Activated CD8-positive, alpha-beta memory T cell treated with anti-CD3 and anti-CD28 coated beads, Interleukin-2, amount 50 U/mL, for 4 hours (primary cell): ENCODE measurements at places on chromosomes 2 and 18.

GRCh38 chr2:127358044-127358443, 29.7 kb downstream of the MAP3K2 start:
- no peak for DNase-seq

DNA sequence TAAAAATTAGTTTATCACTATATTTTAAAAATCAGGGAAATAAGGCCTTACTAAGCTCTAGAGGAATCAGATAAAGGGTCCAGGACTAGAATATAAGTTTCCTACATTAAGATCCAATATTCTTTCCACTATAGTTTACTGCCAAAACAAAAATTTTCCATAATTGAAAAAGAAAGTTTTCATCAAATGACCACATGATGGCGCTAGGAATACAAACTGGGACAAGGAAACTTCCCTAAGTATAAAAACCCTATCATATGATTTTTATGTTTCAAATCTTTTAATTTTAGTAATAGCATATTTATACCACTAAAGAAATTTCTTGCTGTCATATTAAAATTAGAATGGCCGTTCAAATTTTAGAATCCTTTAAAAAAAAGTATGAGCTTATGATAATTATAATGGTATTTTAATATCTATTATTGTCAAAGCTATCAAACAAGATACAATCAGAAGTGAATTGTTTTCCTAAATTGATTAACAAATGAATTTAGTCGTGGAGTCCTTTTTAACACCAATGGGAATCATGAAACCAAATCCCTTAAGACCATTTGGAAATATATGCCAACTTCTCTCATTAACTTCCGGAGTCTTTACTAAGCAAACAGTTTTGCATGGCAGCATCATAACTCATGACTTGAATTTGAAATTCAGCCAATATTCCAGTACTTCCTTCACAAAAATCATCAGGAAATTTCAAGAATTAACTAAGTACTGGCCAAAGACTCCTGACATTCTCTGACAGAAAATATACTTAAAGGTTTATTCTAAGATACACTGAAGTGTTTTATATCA, 70.3 kb downstream of the SCN1A start:
- no peak for DNase-seq

GRCh38 chr2:31032475-31032874, 105.8 kb downstream of the GALNT14 start:
- DNase-seq = no peak

GRCh38 chr2:69088466-69088865, 75.5 kb downstream of the ANTXR1 start:
- DNase-seq = no peak

- DNase-seq = no peak
These were observed 19.6 kb downstream of the CPLX4 start for GRCh38 chr18:59298871-59299270.

GRCh38 chr2:219398721-219399363, 11.1 kb upstream of the DNPEP start:
- DNase-seq = no peak

DNA sequence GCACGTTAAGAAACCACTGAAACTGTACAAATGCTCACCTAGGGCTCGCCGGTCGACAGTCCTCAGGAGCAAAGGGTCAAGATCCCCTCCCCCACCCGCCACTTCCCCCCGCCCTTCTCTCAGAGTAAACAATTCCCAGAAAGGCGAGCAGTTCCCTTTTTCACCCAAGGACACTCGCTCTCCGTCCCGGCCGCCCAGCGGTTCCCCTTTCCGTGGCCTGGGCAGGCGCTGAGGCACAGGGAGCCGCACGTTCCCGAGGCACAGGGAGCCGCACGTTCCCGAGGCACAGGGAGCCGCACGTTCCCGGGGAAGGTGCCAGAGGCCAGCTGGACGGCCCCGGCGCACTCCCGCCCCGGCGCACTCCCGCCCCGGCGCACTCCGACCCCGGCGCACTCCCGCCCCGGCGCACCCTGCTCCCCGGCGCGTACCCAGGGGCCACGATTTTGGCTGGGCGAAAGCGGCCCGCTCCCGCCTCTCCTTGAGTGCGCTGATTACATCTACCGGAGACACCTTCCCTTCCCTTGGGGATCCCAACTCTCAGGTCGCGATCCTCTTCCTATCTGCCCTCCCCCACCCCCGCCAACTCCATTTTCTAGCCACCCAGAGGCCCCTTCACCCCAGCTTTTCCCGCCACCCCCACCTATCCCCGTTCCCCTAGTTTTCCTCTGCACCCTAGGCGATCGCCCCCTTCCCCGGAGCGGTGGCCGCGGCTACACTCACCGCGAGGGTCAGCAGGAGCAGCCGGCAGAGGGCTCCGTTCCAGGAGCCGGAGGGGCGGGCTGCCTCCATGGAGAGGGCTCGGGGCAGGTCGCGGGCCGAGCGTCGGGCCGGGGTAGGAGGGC, 817 bp downstream of the DSC2 start:
- DNase-seq = no peak

DNA sequence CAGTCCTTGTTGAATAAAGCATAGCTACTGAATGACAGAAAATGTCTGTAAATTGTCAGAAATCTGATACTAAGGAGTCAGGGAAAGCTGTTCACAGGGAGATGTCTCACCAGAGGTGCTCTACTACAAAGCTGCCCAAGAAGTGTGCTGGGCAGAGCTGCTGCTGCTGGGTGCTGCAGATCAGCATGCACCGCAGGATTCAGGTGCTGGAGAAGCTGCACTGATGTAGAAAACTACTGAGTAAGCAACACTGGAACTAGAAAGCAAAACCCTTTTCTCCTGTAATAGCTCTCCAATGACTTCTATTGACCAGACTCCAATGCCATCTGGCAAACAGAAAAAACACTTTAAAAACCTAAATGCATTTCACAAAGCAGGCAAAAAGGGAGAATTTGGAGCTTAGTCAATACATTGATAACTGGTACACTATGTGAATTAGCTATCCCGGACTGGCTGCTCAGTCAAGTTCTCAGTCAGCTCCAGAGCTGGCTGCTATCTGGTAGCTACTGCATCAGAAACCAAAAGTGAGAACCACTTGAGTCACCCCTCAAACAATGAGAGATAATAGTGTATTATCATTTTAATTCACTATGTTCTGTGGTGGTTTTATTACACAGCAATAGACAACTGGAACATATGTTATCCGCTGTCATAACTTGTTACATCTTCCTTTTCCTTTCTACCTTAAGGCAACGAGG, 493.1 kb downstream of the CPS1 start:
- no peak for DNase-seq

- no peak for DNase-seq
These were observed 84.8 kb downstream of the LYPD1 start for GRCh38 chr2:132584976-132585817.

DNA sequence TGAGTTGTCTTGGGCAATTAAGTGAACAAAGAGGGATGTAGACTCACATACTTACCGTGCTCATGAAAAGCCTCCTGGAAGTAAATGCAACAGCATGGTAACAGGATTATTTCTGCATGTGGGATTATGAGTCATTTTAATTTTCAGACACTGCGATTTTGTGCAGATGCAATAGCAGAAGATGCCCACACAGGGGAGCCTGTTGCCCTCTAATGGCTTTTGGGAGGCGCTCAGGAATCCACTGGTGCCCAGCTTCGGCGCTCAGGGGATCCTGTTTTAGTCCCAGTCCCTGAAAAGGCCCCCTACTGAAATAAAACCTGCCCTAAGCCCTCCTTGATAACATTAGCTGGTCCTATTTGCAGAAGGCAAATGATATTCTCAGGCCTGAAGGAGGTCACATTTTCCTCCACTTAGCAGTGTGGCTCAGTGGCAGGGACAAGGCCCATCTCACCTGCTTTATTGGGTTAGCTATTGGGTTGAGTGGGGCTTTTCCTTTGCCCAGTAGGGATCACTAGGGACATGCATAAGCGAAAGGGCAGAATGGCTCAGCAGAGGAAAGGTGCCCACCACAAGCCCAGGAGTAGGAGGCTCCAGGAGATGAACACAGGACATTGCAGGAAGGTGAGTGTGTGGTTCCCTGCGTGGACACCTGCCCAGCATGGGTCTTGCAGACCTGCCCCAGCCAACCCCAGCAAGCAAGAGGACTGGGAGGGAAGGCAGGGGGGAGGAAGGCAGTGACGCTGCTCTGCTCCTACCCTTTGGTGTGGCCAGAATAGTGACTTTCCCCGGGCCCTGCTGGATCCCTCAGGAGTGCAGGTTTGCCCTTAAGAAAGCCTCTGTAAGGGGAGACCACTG, 26.5 kb upstream of the KCNS3 start:
- no peak for DNase-seq

DNA sequence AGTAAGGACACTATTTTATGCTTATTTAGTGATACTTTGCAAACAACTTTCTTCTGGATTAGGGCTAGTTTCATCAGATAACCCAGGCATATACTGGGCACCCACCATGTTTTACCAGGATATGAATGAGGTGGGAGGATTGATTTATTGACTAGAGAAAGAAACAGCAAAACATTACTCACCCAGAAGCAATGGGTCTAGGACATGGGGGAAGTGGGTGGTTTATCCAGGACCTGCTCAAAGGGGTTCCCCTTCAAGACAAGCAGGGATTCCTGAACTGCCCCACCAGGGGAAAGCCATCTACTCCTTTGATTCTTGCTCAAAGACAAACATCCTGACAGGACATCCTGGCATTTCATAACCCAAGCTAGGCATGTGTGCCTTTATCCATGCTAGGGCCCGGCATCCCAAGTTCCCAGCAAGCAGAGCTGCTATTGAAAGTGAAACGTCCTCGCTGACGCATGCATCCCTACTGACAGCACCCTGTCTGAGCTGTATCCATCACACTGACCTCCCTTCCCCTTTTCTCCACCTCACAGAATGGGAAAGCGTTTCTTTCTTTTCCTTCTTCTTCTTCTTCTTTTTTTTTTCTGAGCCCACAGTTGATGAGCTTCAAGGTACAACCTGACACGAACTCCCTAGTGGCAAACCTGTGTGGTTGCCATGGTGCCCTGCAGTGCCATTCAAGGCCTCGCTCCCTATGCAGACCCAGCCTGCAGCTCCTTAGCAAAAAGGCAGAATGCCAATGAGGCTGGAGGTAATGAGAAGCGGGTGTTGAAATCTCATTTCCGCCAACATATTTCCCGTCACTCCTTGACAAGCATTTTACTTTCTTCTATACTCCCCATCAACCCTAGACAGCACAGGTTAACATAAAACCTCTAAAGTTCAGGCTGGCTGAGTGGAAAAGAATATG, 70.5 kb downstream of the CLHC1 start:
- no peak for DNase-seq

GRCh38 chr2:236892721-236893120, 193.0 kb upstream of the COPS8 start:
- no peak for DNase-seq

DNA sequence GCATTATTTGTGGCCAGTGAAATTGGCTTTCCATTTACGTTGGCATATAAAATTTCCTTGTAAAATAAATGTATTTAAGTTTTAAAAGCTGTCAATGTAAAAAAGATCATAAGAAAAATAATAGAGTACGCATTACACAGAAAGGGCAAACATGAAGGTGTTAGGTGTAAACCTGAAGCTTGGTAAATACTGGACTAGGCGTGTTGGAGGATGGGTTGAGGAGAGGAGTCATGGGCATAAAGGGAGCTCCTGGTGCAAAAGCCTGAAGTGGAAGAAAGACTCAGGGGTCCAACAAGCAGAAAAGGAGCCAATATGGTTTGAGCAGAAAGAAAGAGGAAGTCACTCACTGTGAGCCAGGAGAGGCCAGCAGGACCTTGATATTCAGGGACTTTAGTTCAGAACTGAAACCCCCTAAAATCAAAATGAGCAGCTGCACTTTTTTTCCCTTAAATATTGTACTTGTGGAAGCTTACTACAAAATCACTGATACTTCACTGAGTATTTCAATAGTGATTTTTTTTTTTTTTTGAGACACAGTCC, 24.4 kb downstream of the SP5 start:
- no peak for DNase-seq

- no peak for DNase-seq
These were observed 93.3 kb downstream of the COL5A2 start for GRCh38 chr2:189086250-189086649.

GRCh38 chr18:27564066-27564465, 379.0 kb upstream of the CHST9 start:
- no peak for DNase-seq

GRCh38 chr2:133434959-133435668, 133.1 kb downstream of the NCKAP5 start:
- no peak for DNase-seq

- DNase-seq = no peak
These were observed 514.4 kb downstream of the MBD2 start for GRCh38 chr18:53710080-53710479.

GRCh38 chr2:239731422-239731821, 293.7 kb downstream of the NDUFA10 start:
- no peak for DNase-seq

GRCh38 chr18:3870914-3871313, 420.9 kb downstream of the TGIF1 start:
- DNase-seq = no peak

GRCh38 chr2:199973703-199974102, 18.3 kb downstream of the MAIP1 start:
- no peak for DNase-seq

GRCh38 chr2:214807653-214808052, 1.8 kb downstream of the BARD1 start:
- DNase-seq = no peak

GRCh38 chr2:235146871-235147565, 195.2 kb downstream of the SH3BP4 start:
- DNase-seq = no peak

DNA sequence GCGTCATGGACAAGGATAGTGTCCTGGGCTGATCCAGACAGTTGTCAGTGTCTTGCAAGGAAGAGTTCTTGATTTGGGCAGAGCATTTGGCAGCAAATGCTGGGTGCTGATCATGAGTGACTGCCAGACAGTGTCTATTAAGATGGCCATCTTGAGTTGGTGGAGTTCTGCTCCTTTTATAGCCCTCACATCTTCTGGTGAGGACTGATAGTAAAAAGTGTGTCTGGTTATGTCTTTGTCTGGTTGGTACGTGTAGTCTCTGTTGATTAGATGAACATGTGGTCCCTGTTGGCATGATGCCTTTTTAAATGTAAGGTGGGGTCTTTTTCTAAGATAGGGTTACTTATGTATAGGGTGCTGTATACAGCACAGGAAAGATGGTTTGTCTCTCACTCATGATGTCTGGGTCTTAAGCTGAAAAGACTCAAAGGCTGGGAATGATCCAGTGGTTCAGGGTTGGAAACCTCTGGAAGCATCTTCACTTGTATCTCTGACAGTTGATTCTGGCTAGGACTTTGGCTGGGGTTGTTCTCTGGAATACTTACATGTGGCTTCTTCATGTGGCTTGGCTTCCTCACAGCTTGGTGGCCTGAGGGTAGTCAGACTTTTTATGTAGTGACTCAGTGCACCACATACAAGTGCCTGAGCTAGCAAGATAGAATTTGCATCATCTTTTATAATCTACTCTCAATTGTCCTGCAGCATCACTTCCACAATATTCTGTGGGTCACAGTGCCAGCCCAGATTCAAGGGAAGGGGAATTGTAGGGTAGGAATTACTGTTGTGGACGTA, 11.8 kb downstream of the MTX2 start:
- no peak for DNase-seq

GRCh38 chr18:40821596-40822243, 1133.3 kb upstream of the PIK3C3 start:
- DNase-seq = no peak

DNA sequence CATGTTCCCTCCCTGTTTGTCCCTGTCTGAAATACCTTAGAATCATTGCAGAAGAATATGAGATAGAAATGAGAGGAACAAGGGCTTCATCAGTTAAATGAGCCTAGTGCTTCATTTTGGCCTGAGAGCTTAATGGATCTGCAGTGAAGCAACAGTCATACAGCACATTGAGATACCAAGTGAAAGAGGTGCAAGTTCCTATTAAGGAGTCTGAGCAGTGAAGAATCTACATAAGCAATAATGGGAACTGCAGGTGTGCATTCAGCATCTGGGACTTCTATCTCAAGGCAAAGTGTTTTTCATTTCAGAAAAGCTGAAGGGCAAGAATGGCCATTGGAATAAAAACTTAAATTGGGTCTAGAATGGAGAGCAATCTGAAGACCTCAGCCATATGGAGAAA, 323.2 kb upstream of the SLC39A10 start:
- no peak for DNase-seq
